ENCODE measurements at places on chromosomes 4 and X.

GRCh38 chrX:41095908-41096307 lies 10.7 kb downstream of the USP9X start:
- DNase-seq, result no peak

DNA sequence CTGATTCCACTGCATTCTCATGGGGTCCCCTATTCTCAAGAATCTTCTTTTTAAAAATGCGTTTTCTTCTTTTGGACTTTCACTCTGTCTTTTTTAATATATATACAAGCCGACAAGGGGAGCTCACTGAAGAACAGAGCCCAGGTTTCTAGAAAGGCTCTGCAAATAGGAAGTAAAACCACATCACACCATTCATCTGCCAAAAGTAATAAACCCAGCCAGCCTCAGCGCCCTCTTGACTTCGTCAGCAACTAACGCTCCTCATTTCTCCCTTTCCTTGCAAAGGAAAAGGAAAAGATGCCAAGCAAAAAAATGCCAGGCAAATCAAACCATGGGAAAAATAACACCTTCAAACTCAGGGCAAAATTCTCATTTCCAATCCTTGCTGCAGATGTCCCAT lies 136.4 kb downstream of the HHIP start:
- no peak for DNase-seq

DNA sequence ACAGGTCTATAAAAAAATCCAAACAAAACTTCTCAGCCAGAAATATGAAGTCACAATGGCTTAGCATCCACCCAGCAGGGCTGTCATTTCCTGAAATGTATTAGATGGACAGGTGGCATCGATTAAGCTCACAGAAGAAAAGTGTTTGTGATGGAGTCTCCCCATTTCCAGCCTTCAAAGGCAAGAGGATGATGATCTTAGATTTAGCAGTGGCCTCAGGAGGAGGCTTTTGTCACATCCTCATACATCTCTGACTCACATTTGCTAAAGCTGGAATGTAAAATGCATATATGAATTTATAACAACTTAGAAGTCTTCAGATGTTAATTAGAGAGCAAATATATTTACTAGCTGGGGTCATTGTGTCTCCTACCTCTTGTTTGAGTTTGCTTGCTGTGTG lies 441.9 kb downstream of the SPRY1 start:
- no peak for DNase-seq

DNA sequence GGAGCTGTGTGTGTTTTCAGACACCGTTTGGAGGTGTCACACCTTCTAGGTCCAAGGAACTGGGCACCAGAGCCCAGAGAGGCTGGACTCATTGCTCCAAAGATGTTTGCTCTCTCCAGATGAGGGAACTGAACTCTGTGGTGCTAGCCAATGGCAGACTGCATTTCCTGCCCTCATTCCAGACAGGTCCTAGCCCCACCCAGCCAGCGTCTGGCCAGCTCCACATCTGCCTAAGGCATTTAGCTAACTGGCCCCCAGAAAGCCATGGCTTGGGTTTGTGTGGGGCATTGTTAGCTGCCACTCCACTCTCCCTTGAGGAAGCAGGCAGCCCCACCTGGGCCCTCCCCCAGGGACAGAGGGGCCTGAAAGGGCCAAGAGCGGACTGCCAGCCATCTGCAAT lies 11.4 kb downstream of the FGD1 start:
- no peak for DNase-seq

DNA sequence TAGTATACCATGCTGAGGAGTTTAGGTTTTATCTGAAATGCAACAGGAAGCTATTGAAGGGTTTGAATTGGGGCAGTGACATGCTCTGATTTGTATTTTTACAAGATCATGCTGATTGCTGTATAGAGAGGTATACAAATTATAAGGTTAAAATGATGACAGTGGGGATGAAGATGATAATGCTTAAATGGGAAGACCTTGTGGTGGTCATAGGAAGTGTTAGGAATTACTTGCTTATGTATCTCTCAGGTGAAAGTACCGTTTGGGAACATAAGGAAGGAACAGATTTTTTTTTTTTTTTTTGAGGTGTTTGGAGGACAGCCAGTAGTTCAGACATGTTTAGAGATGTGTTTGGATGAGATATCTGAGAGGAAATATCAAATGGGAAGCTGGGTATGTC lies 5.0 kb downstream of the BMP2K start:
- no peak for DNase-seq

DNA sequence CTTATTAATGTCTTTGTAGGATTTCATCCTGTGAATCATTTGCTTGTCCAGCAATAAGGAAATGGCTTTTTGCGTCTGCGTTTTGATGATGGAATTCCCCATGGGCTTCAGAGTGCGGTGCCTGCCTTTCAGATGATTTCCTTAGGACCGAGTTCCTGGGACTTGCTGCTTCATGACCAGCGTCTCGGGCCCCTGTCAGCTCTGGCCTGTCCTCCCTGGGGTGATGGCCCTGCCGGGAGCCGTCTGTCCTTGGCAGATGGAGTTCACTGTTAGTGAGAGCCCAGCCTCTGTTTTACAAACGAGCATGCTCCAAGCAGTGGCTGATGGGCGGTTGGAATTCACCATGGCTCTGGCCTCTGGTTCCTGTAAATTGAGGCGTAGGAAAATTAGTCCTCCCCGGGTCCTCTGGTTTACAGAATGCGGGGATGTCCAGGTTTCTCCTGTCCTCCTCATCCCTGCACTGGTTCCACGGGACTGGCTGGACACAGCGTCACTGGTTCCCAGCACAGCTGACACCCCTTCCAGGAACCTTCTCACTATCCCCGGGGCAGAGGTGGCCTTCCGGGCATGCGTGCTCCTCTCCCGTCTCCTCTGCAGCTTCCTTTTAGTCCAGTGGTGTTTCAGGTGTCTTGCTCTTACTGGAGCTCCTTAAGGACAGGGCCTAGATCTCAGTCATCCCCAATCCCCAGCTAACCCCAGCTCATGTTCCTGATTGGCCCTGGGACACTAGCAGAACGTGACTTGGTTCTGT lies 34.9 kb downstream of the TBC1D14 start:
- no peak for DNase-seq

DNA sequence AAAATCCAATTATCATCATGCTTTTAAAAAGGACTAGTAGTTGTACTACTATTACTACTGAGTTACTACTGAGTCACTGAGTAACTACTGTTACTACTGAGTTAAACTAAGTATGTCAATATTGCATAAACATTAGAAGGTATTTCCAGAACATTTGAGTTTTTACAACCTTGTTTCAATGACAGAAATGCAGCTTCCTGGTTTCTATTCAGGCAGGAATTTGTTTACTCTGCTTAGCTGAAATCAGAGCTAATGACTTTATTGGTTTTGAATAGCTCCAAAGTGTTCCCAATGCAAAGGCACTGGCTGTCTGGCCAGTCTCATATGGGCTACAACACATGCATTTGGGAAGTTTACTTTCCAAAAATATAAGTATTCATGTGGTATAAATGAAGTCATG lies 12.0 kb downstream of the RPS6KA6 start:
- no peak for DNase-seq

DNA sequence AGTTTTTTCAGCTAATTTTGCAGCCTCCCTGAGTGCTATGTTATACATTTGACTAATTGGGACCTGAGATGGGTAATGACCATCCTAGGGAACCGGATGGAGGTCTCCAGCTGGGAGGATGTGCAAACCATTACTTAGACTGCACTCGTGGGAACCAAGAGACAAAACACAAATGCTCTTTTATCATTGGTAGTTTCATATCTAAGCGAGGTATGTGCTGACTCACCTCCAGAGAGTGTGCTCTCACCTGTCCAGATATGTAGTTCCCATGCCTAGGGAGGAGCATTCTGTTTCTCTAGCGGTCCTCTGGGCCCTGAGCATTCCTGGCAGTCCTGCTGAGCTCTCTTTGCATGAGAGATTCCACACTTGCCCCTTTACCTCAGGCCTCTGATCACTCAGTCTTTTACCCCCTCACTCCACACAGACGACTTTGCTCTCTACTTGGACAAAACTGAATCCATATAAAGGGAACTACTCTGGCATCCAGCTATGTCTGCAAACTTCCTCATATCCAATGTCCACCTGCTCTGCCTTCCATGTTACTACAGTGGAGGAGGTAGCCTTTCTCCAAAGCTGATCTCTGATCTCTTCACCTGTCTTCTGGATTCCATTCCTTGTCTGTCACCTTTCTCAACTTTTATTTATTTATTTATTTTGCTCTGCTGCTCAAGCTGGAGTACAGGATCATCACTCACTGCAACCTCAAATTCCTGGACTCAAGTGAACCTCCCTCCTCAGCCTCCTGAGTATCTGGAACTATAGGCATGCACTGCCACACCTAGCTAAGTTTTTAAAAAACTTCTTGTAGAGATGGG lies 88.4 kb downstream of the LRP2BP start:
- no peak for DNase-seq

DNA sequence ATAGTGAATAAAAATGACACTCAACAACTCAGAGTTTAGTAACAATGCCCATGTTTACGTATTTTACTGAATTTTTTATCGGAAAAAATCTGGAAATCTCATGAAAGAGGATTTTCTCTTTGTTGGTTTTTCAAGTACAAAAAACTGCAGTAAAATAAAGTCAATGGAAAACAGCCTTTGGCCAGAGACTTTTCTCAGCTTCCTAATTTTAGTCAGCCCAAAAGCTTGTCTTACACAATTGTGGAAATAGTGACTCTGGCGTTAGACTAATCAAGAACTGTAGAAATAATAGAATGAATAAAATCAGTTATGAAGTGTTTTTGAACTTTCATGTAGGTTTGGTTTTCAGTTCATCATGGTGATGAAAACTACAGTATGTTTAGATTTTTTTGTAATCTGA lies 234.7 kb downstream of the DKK2 start:
- DNase-seq, result no peak

GRCh38 chrX:125205133-125205917 lies 114.3 kb upstream of the TEX13C start:
- no peak for DNase-seq

DNA sequence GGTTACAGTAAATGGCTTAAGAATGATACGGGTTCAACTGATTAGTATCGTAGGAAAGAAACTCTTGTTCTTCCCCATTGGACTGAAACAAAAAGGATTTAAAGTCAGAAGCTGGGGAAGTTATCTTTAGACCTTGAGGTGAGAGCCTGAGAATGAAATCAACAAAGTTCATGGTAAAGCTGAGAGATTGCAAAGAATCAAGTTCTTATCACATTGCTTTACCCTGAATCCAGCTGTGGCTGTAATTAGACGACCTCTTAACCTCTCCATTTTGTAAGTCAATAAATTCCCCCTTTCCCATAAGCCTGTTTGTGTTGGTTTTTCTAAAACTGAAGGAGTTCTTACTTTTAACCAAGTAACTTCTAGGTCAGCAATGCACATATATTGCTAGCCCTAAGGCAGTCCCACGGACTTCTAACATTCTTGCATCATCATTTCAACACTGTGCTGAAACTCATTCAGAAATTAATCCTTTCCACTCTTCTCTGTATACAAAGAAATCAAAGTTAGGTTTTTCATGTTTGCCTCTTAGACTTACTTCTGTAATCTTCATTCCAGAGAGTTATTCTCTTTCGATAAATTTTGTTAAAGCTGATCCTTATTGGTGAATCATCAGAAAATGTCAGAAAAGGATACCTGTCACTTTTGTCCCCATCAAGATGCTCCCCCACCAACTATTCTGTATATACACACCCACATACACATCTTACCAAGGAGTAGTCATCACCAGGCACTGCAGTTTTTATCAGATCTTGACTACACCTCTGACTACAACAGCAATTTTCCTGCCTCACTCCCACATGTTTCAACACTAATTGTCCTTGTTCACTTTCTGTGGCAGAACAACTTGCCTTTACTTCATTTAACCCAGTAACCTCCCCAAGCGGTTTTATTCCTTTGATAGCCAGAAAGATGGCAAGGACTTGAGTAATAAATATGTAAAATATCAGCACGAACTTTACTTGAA lies 77.9 kb upstream of the STK26 start:
- no peak for DNase-seq

GRCh38 chr4:74087481-74087880 lies 11.5 kb downstream of the CXCL2 start:
- DNase-seq, result no peak

- DNase-seq, result no peak
Measured at GRCh38 chr4:173367285-173367684, 3.5 kb upstream of the SAP30 start.

GRCh38 chrX:72122621-72123337 lies 8.9 kb downstream of the RTL5 start:
- no peak for DNase-seq

GRCh38 chr4:108917255-108917654 lies 154.4 kb upstream of the ETNPPL start:
- no peak for DNase-seq

DNA sequence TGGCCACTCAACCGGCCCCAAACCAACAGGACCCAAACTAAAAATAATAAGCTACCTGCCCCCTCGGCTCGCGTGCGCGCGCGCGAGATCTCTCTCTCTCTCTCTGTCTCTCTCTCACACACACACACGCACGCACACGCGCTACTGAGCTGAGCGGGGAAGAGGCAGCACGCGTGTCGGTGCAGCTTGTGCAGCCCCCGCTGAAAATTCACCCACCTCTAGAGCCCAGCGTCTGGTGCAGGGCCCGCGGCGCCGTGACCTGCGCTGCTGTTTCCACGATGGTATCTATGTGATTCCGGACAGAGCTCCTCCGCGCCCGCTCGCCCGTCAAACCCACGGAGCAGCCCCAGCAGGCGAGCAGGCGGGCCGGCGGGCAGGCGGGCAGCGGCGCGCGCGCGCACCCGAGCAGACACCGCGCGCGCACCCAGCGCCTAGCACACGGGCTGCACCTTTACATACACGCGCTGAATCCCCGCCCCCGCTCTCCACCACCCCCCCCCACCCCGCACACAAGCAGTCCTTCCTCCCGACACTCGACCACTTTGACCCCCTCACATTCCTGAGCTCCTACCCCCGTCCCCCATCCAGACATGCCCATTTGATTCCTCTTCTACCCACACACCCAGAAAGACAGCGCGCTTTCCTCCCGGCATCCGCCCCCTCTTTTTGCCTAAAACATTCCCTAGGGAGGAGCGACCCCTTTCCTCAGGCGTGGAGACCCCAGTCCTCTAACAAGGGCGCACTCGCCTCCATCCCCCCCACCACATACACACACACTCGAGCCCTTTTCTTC lies 1.0 kb downstream of the SLITRK4 start:
- DNase-seq, result no peak

GRCh38 chrX:17590892-17591740 lies 146.2 kb upstream of the SCML1 start:
- peak; percentile 29 for DNase-seq

- no peak for DNase-seq
Measured at GRCh38 chr4:112431158-112431557, 84.8 kb downstream of the NEUROG2 start.

DNA sequence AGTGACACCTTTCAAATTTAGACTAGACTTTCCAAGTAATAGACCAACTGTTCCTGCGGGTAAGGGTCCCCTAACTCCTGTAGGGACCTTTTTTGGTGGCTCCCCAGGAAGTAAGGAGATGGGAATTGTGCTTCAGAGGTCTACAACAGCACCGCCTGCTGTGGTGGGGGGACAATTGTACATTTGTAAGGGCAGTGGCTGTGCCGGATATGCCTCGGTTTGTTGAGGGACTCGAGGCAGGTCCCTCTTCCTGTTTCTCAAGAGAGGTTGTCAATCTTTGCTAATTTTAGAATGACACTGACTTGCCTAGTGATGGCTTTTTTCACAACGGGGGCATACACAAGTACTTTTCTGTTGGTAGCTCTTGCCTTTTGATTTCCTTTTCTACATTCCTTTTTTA lies 15.5 kb upstream of the HSD17B11 start:
- DNase-seq, result no peak

GRCh38 chr4:183431614-183432013 lies 12.8 kb upstream of the CDKN2AIP start:
- no peak for DNase-seq

GRCh38 chr4:144202081-144202480 lies 61.6 kb upstream of the GYPA start:
- no peak for DNase-seq
